T-helper 17 cell (primary cell): ENCODE measurements at places on chromosomes 4 and X. TPM values are rescaled to one million over a fixed set of nuclear protein-coding genes. Genes with fewer than 3 reads are reported as not detected.
A peak's percentile ranks its signal among the peaks of the same experiment; 100 is the strongest.

The MEPE gene
- not detected for total RNA-seq

The CHST7 gene
- 6.3 TPM for total RNA-seq

The FMR1NB gene
- not detected for total RNA-seq

GRCh38 chr4:7854697-7855370 lies 84.8 kb downstream of the AFAP1 start:
- DNase-seq: peak; percentile 47

GRCh38 chrX:15751155-15751819 lies 13.2 kb downstream of the CA5B start:
- no peak for DNase-seq

- no peak for DNase-seq
Measured at GRCh38 chr4:47313384-47313783, 150.1 kb downstream of the COMMD8 start.

GRCh38 chr4:84319124-84319523 lies 180.0 kb downstream of the NKX6-1 start:
- DNase-seq: no peak

GRCh38 chr4:186617921-186618320 lies 62.6 kb upstream of the MTNR1A start:
- no peak for DNase-seq

- no peak for DNase-seq
Measured at GRCh38 chrX:22409418-22409817, 136.7 kb downstream of the CBLL2 start.

GRCh38 chrX:149040873-149041535 lies 464.1 kb downstream of the IDS start:
- no peak for DNase-seq

- DNase-seq: no peak
Measured at GRCh38 chrX:155434906-155435743, 23.3 kb downstream of the F8A3 start.
